ENCODE measurements at places on chromosomes 12 and 14.

GRCh38 chr12:110637869-110638441 lies 24.0 kb downstream of the TCTN1 start:
- DNase-seq: no peak

DNA sequence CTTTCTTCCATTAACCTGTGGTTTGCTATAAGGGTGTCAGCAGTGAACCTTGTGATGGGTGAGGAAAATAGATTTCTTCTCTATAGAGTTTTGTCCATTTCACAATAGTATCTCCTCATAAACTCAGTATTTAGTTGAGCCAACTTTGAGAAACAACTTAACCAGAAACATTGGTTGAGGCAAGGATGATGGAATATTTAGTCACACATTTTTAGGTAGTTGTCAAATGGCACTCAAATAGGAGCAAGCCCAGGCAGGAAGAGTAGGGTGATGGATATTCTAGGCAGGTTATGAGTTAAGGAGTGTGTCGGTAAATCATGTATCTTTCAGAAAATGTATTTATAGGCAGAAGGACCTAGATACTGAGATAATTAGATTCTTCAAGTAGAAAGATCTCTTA lies 1267.6 kb downstream of the SLC16A7 start:
- DNase-seq: no peak

DNA sequence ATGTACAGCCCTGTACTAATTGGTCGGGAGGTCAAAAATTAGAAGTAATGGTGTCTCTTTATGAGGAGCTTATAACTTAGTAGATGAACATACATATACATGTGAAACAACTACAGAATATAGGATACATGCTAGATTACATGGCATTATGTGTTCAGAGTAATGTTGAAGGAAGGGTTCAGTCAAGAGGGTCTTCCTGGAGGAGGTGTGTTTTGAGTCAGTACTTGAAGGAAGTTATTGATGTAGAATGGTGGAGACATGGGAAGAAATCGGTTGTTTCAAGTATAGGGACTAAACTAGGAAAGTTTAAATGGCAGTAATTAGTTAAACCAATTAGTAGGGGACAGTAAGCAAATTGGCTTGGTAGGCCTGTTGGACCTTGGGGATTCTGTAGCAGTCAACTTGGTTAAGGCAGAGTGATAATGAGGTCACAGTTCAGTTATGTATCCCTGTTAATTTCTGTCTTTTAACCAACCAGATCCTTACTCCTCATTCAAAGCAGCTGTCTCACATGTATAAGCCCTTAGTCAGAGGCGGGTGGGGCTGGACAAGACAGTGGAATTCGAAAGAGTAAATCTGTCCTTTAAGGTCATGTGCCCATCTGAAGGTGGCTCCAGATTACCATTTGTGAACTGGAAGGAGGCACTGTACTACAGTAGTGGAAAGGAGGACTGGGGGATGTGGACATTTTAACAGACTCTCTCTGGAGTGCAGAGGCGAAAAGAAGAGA lies 3.5 kb upstream of the ANKRD52 start:
- DNase-seq: no peak

GRCh38 chr14:101153691-101154090 lies 250.2 kb upstream of the RTL1 start:
- DNase-seq: no peak

GRCh38 chr12:110677206-110677911 lies 11.6 kb downstream of the HVCN1 start:
- DNase-seq: no peak

DNA sequence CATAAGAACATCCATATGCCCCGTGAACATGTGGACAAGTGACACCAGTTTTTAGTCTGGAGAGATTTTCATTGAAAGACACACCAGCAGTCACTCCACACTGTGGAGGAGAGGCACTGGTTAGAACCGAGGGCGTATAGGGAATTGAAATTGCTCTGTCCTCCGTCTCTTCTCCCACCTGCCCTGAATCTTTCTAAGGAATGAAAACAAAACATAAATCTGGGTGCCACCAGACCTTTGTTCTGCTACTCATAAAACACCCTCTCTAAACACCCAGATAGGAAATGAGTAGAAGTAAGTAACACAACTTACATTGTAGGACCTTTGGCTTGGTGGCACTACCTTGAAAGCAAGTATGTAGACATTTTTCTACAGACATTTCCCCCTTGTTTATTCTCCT lies 37.1 kb upstream of the STON2 start:
- DNase-seq: no peak
